ENCODE measurements at places on chromosomes 2 and 18. TPM values are rescaled to one million over a fixed set of nuclear protein-coding genes. Genes with fewer than 3 reads are reported as not detected.

The ONECUT2 gene
- total RNA-seq: 1.8 TPM

The GALR1 gene
- not detected for total RNA-seq

The SAP130 gene
- total RNA-seq: 4.1 TPM

The CFAP210 gene
- not detected for total RNA-seq

The DSG2 gene
- 42.4 TPM for total RNA-seq

The RNMT gene
- 80.9 TPM for total RNA-seq

The XIRP2 gene
- not detected for total RNA-seq

The LRRC30 gene
- not detected for total RNA-seq

The MYO5B gene
- total RNA-seq: 0.48 TPM

The ZSWIM2 gene
- not detected for total RNA-seq

The UPP2 gene
- total RNA-seq: not detected

The BMP10 gene
- not detected for total RNA-seq

The DAPL1 gene
- 1.9 TPM for total RNA-seq

The TMEM131 gene
- total RNA-seq: 11.6 TPM

The EIF4E2 gene
- 52.7 TPM for total RNA-seq

The PFN4 gene
- total RNA-seq: 2.3 TPM

The CNGA3 gene
- not detected for total RNA-seq

The CPLX4 gene
- not detected for total RNA-seq

The RAPGEF4 gene
- 5.4 TPM for total RNA-seq

The PRSS56 gene
- total RNA-seq: not detected

The SOWAHC gene
- 8.5 TPM for total RNA-seq

The ERFE gene
- total RNA-seq: 29.3 TPM

The SLC9A4 gene
- total RNA-seq: not detected

The TOGARAM2 gene
- total RNA-seq: not detected

The ZNF236 gene
- 13.4 TPM for total RNA-seq

The MEP1B gene
- not detected for total RNA-seq

The LRRFIP1 gene
- total RNA-seq: 38.1 TPM

The RNF152 gene
- total RNA-seq: 9.6 TPM

The ANKRD53 gene
- not detected for total RNA-seq

The KCNG2 gene
- not detected for total RNA-seq

The TFCP2L1 gene
- total RNA-seq: 0.13 TPM

The ZNF804A gene
- not detected for total RNA-seq

The LRP1B gene
- 0.03 TPM for total RNA-seq

The RNF149 gene
- total RNA-seq: 32.9 TPM

The PAX8 gene
- total RNA-seq: 0.75 TPM

The GTF2A1L gene
- total RNA-seq: not detected

The EPB41L3 gene
- 107 TPM for total RNA-seq

The CMPK2 gene
- total RNA-seq: 3.8 TPM

The GPR55 gene
- 0.13 TPM for total RNA-seq

The CXCR2 gene
- not detected for total RNA-seq

The CROCC2 gene
- total RNA-seq: not detected

The CPS1 gene
- 15.6 TPM for total RNA-seq

The DPP4 gene
- not detected for total RNA-seq

The C2orf72 gene
- total RNA-seq: 2.0 TPM

The OXER1 gene
- not detected for total RNA-seq

The ANO7 gene
- 0.37 TPM for total RNA-seq

The MLPH gene
- 82.9 TPM for total RNA-seq

The ACTR2 gene
- 74.8 TPM for total RNA-seq

The MEX3C gene
- 76.3 TPM for total RNA-seq

All from SK-MEL-5 (cell line).